ENCODE measurements at places on chromosomes 13 and 19. TPM values are rescaled to one million over a fixed set of nuclear protein-coding genes. Genes with fewer than 3 reads are reported as not detected.

Gene GZMM
- total RNA-seq, result not detected

Gene PSG4
- not detected for total RNA-seq

Gene ZFP36
- 0.94 TPM for total RNA-seq

Gene IFNL1
- total RNA-seq, result not detected

Gene ZNF723
- not detected for total RNA-seq

Gene NLRP7
- total RNA-seq, result not detected

Gene IL17D
- 8.5 TPM for total RNA-seq

Gene PTGIR
- not detected for total RNA-seq

Gene VSIG10L
- total RNA-seq, result 0.63 TPM

Gene SARS2
- 15.3 TPM for total RNA-seq

Gene CRLF1
- 2.8 TPM for total RNA-seq

Gene RNF225
- not detected for total RNA-seq

Gene TNFRSF19
- 15.7 TPM for total RNA-seq

Gene CEACAM21
- total RNA-seq, result 1.3 TPM

Gene ZNF471
- 48.5 TPM for total RNA-seq
